Left renal cortex interstitium (tissue), 4 donors: ENCODE measurements at places on chromosomes 12 and 14. TPM values are rescaled to one million over a fixed set of nuclear protein-coding genes. Genes with fewer than 3 reads are reported as not detected.

The LRRK2 gene
- polyA plus RNA-seq = 30.8 TPM

The OR6C6 gene
- not detected for polyA plus RNA-seq

The RFX4 gene
- 0.38 TPM for polyA plus RNA-seq

GRCh38 chr12:45729233-45730083, at the start of gene ARID2:
ARID2 (plus strand) TSS chr12:45729706; CDS start chr12:45729837, 131 bp downstream.
- no peak for DNase-seq

DNA sequence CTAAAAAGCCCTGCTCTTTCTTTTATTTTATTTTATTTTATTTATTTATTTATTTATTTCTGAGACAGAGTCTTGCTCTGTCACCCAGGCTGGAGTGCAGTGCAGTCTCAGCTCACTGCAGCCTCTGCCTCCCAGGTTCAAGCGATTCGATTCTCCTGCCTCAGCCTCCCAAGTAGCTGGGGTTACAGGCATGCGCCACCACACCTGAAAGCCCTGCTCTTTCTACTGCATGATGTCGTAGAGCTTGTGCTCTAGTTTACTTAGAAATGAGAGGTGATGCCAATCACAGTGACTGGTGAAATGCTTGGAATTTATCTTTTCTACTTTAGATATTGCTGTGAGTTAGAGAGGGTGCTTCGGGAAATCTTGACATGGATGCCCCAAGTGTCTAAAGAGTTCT, 54.5 kb downstream of the DAD1 start:
- no peak for DNase-seq

DNA sequence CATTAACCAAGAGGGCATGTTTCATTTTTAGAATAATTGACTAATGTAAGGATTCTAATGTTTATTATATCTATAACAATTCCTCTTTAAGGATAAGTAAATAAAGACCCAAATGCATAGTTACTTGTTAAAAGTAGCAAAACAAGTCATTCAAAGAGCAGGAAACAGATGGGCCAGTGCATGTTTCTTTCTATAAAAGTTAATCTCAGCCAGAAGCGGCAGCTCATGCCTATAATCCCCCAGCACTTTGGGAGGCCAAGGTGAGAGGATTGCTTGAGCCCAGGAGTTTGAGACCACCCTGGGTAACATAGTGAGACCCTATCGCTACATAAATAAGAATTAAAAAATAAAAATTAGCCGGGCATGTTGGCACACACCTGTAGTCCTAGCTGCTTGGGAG, 391.0 kb upstream of the RGS6 start:
- no peak for DNase-seq

DNA sequence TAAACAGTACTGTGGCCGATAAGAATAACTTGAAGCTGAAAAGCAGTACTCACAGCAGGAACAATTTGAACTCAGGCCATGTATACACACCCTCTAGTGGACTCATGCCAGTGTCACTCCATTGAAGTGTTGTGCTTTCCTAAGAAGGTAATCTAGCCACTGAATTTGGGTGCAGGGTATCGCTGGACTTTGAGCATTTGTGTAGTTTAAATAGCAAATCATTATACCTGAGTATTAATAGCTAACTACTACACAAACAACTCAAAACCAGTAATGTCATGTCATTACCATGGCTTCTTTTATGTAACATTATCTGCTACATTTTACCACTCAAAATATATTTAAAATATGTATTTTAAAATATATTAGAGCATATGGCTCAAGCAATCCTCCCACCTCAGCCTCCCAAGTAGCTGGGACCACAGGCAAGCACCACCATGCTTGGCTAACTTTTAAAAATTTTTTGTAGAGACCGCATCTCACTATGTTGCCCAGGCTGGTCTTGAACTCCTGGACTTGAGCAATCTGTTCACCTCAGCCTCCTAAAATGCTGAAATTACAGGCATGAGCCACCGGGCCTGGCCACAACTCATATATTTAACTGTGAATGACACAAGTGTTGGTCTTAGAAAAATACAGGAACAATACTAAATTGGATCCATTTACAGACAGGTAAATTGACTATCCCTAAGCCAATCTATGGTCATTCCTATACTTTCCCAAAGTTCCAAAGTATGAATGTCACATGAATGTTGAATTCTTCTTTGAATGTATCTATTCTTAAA, 25.6 kb upstream of the ARID4A start:
- DNase-seq = no peak

DNA sequence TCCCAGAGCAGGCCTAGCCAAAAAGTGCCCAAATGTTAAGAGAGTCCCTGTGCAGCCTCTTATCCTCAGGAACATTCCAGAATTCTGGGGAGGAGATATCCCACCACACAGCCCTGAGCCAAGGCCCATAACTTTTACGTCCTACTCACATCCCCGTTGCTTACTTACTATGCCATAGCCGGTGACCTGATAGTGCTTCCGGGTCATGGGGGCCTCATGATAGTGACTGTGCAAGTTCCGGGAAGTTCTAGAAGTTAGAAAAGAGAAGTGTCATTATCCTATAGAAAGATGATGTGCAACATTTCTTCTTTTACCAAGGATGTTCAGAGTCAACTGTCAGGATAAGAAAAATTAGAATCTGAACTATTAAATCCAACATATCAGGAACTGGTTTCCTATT, 15.6 kb upstream of the NGB start:
- DNase-seq = no peak

GRCh38 chr12:127304751-127305725, 961.9 kb upstream of the TMEM132C start:
- no peak for DNase-seq

DNA sequence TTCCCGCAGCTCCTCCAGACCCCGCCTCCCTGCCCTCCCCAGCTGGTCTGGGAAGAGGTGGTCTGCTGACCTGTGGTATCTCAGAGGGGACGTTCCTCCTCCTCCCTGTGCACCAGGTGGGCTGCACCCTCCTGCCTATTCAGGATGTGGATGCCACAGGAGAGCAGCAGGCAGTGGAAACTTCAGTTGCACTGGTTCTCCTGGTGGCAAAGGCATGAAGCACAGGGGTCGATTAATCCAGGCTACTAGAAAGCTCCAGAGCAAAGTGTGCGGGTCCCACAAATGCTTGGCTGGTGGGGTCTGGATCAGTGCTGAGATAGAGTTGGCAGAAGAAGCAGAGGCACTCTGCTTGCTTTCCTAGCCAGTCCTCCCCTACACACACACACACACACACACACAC, 197.0 kb downstream of the SLC41A2 start:
- DNase-seq = no peak

GRCh38 chr12:15928346-15928745, 17.2 kb downstream of the DERA start:
- DNase-seq = no peak

DNA sequence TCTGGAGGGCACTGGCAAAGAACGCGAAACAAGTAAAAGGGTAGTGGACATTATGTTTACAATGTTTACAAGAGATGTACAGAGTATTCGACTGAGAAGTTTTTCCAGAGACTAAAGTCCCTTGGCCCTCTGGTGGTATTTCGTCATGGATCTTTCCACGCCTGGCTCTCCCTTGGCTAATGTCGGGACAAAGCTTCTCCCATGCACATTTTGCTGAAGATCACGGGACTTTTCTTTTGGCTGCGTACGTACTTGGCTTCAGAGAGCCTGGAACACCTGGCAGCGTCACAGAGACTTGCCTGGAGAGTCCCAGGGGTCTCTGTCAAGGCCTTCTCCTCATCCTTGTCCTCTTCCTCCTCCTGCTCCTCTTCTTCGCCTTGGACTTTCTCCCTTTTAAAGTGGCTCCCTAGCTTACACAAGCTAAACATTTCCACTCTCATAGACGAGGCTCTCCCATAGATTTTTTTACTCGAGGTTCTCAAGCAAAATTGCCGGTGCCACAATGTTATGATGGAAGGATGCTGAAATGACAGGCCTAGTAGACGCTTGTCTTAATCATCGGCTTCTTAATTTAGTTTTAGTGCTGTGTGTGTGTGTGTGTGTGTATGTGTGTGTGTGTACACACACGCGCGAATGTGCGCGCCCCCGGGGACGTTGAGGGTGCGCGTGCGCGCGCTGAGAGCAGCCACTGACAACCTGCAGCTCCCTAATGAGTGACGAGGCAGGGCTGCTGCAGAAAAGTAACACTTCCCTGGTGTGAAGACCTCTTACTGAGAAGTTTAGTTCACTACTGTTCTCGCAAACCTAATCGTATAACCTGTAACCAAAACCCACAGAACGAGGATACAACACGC, 4.9 kb upstream of the FOXG1 start:
- DNase-seq = no peak

- no peak for DNase-seq
Measured at GRCh38 chr14:53979113-53979681, 22.6 kb upstream of the BMP4 start.

- DNase-seq = no peak
Measured at GRCh38 chr12:16407346-16407745, 59.9 kb downstream of the MGST1 start.

DNA sequence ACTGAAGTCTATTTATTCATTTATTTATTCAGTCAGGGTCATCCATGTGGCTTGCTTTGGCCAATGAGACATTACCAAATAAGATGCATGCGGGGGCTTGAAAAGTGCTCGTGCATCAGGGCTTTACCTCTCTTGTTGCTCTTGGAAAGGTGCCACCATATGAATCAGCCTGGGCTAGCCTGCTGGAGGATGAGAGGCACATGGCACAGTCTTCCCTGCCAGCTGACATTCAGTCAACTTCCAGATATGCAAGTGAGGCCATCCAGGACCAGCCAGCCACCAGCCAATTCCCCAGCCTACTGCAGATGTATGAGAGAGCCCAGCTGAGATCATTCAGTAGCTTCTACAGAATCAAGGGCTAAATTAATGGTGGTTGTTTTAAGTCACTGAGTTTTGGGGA, 105.2 kb upstream of the RPH3A start:
- no peak for DNase-seq

DNA sequence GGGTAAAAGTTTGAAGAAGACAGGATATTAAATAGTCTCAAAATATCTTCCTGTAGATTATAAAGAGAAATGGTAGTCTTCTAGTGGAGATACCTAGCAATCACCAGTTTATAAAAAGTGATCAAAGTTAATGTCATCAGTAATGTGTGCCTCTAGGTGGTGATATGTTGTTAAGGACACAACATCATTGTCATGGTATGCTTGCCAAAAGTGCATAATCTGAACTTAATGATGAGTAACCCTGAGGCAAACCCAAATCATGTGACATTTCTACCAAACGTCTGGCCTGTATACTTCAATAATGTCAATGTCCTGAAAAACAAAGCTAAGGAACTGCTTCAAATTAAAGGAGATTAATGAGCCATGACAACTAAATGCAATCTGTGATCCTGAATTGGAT, 214.7 kb downstream of the PHLDA1 start:
- DNase-seq = no peak

GRCh38 chr12:122423258-122424165, 1.0 kb upstream of the CLIP1 start:
- no peak for DNase-seq
